ENCODE measurements at places on chromosomes 5 and 9. TPM values are rescaled to one million over a fixed set of nuclear protein-coding genes. Genes with fewer than 3 reads are reported as not detected.

DNA sequence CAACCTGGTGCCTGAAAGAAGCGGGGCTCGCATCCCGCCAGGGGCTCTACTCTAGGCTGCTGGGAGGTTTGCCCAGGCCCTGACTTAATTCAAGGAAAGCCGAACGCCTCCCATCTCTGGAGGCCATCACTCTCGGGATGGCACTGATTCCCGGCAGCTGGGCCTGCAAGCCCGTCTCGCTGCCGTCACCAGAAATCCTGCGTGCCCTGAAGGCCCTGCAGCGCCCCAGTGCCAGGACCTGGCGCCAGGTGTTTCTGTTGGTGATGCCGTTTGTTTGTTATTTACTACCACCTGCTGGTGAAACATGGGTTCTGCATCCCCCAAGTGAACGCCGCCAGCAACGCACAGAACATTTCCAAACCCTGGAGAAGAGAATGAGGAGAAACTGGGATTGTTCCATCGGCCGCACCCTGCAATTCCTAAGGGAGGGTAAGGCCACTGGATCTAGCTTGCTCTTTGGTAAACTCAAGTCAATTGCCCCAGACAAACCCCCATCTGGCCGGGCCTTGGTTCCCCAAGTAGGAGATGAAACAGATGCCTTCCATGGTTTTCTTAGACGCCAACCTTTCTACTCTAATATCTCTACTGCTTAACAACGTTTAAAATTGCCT lies 77.9 kb downstream of the AK8 start:
- peak; percentile 57 for DNase-seq
- no peaks in the 10 kb centered on the region for H3K36me3 ChIP-seq
- no peaks in the 10 kb centered on the region for H3K4me1 ChIP-seq
- H3K4me3 ChIP-seq, result no peak overlapping the region
- peaks cover 50% of the 10 kb centered on the region for H3K27me3 ChIP-seq

- H3K27ac ChIP-seq, result no peak overlapping the region
- no peak for DNase-seq
- H3K27me3 ChIP-seq, result peaks cover 3% of the 10 kb centered on the region
- no peaks in the 10 kb centered on the region for H3K36me3 ChIP-seq
- H3K4me3 ChIP-seq, result no peak overlapping the region
- no peaks in the 10 kb centered on the region for H3K4me1 ChIP-seq
Measured at GRCh38 chr9:119905724-119906123, 536.5 kb upstream of the BRINP1 start.

GRCh38 chr9:120386390-120387131 lies 193.4 kb downstream of the CDK5RAP2 start:
- H3K27me3 ChIP-seq, result no peaks in the 10 kb centered on the region
- DNase-seq, result no peak
- peaks cover 1% of the 10 kb centered on the region for H3K36me3 ChIP-seq

DNA sequence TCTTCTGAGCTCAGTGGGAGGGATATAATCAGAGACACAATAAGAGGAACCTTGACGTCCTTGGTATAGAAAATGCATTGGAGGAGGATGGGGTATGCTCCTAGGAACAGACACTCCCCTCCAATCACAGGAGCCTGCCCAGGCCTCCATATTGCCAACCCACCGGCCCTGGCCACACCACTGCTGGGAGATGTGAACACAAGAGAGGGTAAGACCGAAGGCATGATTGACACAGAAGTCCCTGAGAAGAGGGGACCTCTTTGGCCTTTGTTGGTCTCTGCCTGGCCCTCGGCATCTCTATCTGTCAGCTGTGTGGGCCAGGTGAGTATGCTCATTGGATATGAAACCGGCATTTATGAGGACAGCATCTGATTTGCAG lies 62.0 kb downstream of the CRB2 start:
- no peaks in the 10 kb centered on the region for H3K27me3 ChIP-seq
- H3K4me1 ChIP-seq, result no peaks in the 10 kb centered on the region
- no peak overlapping the region for H3K27ac ChIP-seq

Gene GMCL2
- not detected for total RNA-seq

Gene SLC6A7
- not detected for total RNA-seq

Measured in activated naive CD8-positive, alpha-beta T cell treated with anti-CD3 and anti-CD28 coated beads for 36 hours (primary cell).